Left renal pelvis (tissue), 4 donors: ENCODE measurements at places on chromosomes 7 and 10. TPM values are rescaled to one million over a fixed set of nuclear protein-coding genes. Genes with fewer than 3 reads are reported as not detected.

DNA sequence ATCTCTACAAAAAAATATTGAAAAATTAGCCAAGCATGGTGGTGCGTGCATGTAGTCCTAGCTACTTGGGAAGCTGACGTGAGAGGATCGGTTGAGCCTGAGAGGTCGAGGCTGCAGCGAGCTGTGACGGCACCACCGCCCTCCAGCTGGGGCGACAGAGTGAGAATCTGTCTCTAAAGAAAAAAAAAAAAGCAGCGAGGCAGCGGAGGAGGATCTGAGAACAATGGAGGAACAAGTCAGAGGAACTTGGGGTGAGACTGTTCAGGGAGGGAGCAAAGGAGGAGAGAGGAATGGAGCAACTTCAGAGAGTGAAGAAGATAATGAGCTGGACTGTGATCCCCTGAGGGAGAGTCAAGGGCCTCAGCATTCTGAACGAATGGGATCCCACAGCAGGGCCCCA is 85.4 kb downstream of the MKX start:
- DNase-seq: no peak

DNA sequence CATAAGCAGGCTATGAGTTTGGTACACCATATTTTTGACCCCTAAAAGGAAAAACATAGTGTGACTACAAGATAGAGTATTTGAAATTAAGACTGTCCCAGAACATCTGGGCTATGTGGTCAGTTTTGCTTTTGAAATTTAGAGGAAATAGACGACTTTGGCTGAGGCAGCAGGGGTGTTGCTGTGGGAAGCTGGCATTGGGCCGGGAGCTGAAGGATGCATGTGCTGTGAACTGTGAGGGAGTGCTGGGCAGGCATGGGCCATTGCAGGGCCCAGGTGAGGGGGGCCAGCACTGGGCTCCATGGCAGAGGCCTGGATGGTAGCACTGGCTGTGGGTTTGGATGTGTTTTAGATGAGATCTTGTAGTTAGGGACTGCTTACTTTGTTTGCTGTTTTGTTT is 168.3 kb downstream of the BMPER start:
- no peak for DNase-seq

DNA sequence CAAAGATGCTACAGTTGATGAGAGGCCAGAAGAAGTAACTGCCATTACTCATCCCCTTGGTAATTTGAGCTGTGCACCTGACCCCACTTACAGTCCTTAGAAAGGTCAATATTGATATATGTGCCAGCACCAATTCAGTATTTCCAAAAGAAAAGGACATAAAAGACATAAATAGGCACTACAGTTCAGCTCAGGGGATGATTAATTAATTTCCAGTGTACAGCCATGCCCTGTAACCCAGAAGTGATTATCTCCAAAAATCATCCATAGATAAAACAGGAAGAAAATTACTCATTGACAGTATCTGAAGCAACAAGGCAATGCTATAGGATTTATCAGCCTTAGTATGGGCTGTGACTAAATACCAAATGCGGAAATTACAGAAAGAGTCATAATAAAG is 82.4 kb downstream of the PHYHIPL start:
- no peak for DNase-seq

- no peak for DNase-seq
Observed at GRCh38 chr10:70232155-70232858, 922 bp downstream of the PPA1 start.

DNA sequence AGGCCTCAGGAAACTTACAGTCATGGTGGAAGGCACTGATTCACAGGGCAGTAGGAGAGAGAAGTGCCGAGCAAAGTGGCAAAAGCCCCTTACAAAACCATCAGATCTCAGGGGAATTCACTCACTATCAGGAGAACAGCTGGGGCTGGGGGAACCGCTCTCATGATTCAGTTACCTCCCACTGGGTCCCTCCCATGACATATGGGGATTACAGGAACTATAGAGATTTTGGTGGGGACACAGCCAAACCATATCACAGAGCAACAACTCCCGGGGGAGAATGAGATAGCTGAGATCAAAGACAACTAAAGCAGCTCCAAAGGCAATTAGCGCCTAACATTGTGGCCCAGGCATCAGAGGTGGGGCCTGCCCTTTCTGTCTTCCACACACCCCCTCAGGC is 85.4 kb upstream of the VOPP1 start:
- no peak for DNase-seq

The OR6V1 gene
- polyA plus RNA-seq: not detected

The SYT15 gene
- 18.4 TPM for polyA plus RNA-seq
